Cerebellar cortex (tissue), 1 donor: ENCODE measurements at places on chromosomes 12 and 14.
A peak's percentile ranks its signal among the peaks of the same experiment; 100 is the strongest.

DNA sequence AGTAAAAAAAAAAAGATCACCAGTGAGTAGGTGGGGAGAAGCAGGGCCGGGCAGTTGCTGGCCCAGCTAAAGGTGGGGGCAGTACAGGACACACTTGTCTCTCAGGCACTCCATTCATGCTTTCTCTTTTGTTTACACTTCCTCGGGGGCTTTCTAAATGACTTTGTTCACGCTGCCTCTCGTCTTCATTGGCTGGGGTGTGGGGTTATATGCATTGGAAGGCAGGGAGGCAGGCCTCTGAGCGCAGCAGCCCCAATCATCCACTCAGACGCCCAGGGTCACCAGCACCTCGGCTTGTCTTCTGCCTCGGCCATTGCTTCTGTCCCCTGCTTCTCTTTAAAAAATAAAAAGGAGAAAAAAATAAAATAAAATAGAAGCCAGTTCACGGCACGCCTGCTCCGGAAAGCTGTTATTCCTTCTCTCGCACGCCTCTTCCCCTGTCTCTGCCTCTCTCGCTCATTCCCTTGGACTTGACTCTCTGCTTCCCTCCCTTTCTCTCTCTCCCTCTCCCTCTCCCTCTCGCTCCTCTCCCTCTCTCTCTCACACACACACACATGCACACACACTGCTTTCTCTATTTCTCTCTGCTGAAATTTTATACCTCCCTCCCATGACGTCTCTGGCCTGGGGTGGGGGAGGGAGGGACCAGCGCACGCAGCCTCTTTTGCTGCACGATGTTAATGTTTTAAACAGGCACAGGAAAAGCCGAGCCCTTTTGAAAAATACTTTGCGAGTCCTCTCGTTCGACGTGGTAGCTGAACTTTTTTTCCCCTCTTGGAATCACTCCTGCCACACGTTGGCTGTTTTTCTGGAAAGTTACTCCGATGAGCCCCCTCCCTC, at the start of gene TGFB3:
Gene TGFB3, minus strand, starts transcription at position 570 of the 840 bp plus-strand sequence. CDS start 1,102 bp downstream, outside the sequence.
- peak; percentile 42 for DNase-seq

DNA sequence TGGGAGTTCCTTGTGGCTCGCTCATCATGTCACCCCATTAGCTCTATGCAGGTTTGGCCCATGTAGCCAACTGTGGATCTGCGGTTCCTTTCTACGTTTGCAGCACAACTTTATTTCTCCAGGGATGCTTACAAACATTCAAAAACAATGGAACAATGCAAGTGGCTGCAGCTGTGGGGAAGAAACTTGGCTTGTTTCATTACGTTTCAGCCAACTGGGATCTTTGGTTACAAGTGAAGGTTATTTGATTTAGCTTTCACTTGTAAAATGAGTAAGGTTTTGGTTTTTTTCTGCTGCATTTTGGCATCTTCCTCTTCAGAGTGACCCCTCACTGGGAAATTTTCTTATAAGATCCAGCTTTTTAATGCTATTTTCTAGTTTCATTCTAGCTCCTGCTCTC, 105.9 kb downstream of the PLXNC1 start:
- no peak for DNase-seq

GRCh38 chr14:74203639-74204038, 35.6 kb upstream of the VSX2 start:
- DNase-seq, result no peak

GRCh38 chr14:67503331-67503730, 14.8 kb upstream of the TMEM229B start:
- no peak for DNase-seq

GRCh38 chr12:129700036-129700435, 203.8 kb downstream of the TMEM132D start:
- DNase-seq, result no peak

GRCh38 chr14:99717682-99718013, 33.5 kb downstream of the CYP46A1 start:
- DNase-seq, result no peak

DNA sequence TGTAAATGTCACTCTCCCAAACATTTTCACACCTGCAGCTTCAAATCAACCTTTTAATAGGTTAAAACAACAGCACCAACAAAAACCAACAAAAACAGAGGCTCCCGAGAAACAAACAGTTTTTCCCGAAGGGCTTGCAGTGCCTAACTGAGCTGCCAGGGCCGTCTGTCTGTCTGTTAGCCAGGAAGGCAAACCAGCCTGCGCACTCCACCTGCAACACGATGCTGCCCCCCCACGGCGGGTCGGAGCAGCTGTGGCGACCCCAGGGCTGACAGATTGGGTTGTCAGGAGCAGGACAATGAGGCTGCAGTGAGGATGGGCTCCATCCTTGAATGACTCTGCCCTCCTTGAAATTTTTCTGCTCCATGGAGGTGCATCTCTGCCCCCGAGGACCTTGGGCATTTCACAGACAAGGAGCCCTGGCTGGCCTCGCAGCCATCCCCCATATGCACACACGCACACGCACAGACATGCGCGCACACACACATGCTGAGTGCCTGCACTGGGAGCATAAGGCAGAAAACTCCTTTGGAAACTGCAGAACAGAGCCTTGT, 2.6 kb downstream of the RTL1 start:
- DNase-seq, result no peak

DNA sequence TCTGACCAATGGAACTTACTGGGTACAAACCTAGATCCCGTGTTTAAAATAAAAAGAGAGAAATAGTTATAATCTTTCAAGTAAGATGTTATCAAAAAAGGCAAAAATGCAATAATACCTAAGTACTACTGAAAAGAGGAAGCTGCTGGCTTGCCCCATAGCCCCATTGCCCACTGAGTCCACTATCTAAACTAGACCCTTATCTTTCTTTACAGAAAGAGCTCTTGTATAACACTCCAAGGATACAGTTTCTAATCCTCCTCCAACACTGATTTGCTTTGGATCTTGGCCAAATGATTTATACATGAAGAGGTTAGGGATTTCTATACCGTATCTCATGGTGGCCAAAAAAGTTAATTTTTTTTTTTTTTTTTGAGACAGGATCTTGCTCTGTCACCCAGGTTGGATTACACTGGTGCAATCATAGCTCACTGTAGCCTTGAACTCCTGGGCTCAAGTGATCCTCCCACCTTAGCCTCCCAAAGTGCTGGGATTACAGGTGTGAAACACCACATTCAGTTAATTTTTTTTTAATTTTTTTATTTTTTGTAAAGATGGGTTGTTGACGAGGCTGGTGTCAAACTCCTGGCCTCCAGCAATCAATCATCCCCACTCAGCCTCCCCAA, 2.6 kb downstream of the GXYLT1 start:
- DNase-seq, result no peak

DNA sequence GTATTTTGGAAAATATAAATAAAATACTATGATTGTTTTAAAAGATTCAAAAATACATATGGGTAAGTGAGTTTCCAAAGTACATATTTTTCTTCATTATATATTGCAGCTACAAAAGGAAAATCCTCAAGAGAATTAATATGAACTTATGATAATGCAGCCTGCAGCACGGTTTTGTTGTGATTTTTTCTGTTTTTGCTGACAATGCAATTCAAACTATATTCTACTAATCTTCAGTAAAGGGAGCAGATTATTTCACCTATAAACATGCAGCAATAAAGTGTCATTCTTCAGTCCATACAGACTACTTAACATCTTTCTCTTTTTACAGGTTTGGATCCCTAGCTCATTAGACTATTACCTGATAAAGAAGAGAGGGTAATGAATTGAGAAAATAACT, 582.1 kb upstream of the MGAT4C start:
- no peak for DNase-seq

DNA sequence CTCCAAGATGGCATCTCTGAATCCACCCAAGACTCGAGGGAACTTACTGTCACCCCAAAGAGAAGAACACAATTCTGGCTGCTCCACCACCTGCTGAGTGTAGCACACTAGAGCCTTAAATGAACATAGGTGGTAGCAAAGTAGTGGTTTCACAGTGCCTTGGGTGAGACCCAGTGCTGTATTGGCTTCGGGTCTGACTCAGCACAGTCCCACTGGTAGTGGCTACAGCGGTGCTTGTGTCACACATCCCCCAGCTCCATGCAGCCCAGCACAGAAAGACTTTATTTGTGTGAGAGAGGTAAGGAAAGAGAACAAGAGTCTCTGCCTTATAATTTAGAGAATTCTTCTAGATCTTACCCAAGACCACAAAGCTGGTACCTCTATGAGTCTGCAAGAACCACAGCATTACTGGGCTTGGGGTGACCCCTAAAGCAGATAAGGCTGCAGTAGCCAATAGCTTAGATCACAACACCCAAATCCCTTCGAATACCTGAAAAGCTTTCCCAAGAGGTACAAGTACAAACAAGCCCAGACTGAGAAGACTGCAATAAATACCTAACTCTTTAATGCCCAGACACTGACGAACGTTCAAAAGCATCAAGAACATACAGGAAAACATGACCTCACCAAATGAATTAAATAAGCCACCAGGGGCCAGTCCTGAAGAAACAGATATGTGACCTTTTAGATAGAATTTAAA, 83.3 kb upstream of the SLC38A4 start:
- no peak for DNase-seq

GRCh38 chr14:101977311-101978071, 13.1 kb downstream of the DYNC1H1 start:
- no peak for DNase-seq

- DNase-seq, result no peak
Observed at GRCh38 chr12:82876075-82876474, 189.4 kb downstream of the TMTC2 start.
